ENCODE measurements at places on chromosomes 16 and 17. TPM values are rescaled to one million over a fixed set of nuclear protein-coding genes. Genes with fewer than 3 reads are reported as not detected.

- no peaks in the 10 kb centered on the region for H3K36me3 ChIP-seq
- peaks cover 5% of the 10 kb centered on the region for H3K4me1 ChIP-seq
- no peak overlapping the region for H3K4me3 ChIP-seq
- H3K27ac ChIP-seq, result no peak overlapping the region
Measured at GRCh38 chr17:75124041-75124818, 7.3 kb downstream of the NT5C start.

DNA sequence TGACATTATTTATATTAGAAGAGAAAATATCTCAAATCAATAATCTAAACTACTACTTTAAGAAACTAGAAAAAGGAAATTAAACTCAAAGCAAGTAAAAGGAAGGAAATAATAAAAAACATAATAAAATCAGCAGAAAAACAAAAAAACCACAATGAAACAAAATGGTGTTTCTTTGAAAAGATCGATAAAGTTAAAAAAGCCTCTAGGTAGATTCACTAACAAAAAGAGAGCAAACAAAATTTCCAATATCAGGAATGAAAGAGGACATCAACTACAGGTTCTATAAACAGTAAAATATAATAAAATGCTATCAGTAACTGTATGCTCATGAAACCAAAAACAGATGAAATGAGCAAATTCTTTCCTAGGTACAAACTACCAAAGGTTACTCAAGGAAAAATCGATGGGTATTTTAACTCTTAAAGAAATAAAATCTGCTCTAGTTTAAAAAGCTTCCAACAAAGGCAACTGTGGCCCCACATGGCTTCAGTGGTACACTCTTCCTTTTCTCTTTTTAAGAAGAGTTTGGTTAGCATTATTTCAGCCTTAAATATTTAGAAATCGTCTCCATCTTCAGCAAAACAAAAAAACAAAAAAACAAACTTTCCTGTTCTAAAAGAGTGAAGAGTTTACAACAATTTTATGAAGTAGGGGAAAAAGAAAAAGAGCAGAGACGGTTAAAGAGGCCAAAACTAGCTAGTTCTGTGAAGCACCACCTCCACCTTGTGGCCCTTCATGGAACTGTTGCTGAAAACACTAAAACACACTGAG lies 102.2 kb downstream of the TRIM37 start:
- H3K4me3 ChIP-seq, result no peak overlapping the region
- H3K4me1 ChIP-seq, result no peaks in the 10 kb centered on the region
- H3K27me3 ChIP-seq, result no peaks in the 10 kb centered on the region
- no peak for DNase-seq
- H3K27ac ChIP-seq, result no peak overlapping the region
- H3K36me3 ChIP-seq, result no peaks in the 10 kb centered on the region

DNA sequence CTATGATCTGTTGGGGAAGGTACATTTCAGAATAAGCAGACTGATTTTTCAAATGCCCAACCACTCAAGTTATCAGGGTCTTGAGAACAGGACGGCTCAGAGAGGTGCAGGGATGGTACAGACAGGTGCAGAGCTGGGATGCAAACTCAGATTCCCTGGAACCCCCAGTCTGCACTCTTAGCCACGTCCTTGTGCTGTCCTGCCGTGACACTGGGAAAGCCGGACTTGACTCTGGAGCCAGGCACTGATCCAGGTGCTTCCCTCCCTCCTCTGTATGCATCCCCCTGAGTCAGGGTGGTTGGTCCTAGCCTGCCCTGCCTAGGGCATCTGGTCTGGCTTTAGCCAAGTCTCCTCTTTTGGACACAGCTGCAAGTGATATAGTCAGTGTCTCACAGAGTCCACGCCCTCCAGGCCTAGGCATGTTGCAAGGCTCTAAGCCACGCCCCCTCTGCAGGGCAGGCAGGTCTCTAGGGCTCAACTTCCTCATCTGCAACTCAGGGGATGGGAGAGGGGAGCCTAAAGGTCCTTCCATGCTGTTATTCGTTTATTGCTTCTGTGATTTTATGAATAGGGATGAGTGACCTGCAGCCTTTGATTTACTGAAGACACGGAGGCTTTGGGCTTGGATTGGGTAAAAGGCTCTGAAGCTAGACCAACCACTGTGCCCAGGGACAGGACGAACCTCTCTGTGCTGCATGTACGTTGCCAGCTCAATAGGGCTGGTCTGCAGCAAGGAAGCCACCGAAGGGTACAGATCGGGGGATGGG lies 97.3 kb downstream of the SDK2 start:
- no peaks in the 10 kb centered on the region for H3K4me1 ChIP-seq
- H3K27me3 ChIP-seq, result no peaks in the 10 kb centered on the region
- no peak overlapping the region for H3K27ac ChIP-seq
- no peak overlapping the region for H3K4me3 ChIP-seq

The PPL gene
- 3.2 TPM for total RNA-seq
